Suppressor macrophage treated with lipopolysaccharide for 4 hours (primary cell): ENCODE measurements at places on chromosomes 3 and 15.
A peak's percentile ranks its signal among the peaks of the same experiment; 100 is the strongest.

DNA sequence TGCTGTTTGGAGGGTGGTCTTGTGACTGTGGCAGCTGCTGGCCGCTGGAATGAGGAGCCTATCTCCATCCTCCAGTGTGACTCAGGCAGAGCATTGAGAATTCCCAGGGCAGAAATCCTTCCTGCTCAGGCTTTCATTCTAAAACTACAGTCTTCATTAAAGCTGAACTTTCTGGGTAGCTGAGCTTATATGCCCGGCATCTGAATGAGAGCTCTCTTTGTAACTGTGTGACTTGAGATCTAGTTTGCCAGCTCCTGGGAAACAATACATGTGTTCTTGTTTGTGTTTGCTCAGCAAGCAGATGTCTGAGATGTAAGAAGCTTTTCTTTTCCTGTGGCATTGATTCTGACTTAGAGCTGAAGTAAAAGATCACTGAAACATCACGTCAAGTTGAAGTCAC is 22.4 kb downstream of the RLBP1 start:
- DNase-seq: no peak

- DNase-seq: peak; percentile 35
These were observed 64.2 kb downstream of the MYO5A start for GRCh38 chr15:52464478-52464877.

DNA sequence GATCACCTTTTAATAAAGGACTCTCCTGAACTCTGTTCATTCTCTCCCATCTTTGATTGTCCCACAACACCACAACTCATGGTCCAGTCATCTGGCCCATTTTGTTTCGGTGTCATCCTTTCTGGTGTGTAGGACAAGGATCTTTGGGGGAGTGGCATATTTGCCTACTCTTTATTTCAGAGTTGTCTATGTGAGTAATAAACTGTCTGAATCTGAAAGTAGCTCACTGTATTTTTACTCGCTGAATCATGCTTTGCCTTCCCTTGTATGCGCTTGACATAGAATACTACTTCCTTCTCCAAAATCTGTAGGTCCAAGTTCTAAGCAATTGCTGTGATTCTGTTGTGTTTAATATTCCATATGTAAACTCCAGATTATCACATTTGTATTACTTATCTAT is 29.9 kb upstream of the NOX5 start:
- DNase-seq: peak; percentile 7

DNA sequence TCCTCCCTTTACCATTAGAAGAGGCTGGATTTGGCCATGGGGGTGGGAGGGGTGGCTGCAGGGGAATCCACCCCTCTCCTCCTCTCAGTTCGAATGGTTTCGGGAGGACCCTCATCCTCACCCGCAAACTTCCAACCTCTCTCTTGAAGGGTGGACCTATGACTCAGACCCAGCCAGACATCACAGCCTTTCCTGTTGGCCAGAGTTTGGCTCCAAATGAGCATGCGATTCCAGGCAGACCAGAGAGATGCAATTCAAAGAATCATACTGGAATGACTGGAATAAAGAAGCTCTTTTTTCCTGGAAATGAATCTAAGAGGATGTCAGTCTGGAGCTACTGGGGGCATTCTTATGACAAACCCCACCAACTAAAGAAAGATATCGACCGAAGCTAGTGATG is 516.7 kb upstream of the MDFIC2 start:
- DNase-seq: no peak

GRCh38 chr15:69498282-69498681 is 45.7 kb downstream of the RPLP1 start:
- DNase-seq: no peak

- DNase-seq: no peak
These were observed 21.1 kb downstream of the CCDC32 start for GRCh38 chr15:40543631-40544294.

- DNase-seq: no peak
These were observed 122.3 kb upstream of the PRR20G start for GRCh38 chr3:127410137-127410488.

- DNase-seq: no peak
These were observed 131.0 kb upstream of the CBLB start for GRCh38 chr3:105999856-106000255.

GRCh38 chr3:129747136-129747535 is 140.7 kb upstream of the PLXND1 start:
- DNase-seq: no peak
